ENCODE measurements at places on chromosomes 5 and 9.

GRCh38 chr9:93619272-93619775 lies 42.9 kb downstream of the PHF2 start:
- no peak for DNase-seq

GRCh38 chr5:168114444-168115017 lies 176.9 kb upstream of the WWC1 start:
- no peak for DNase-seq

GRCh38 chr5:8857051-8857450 lies 688.8 kb downstream of the SEMA5A start:
- DNase-seq = no peak

- no peak for DNase-seq
Observed at GRCh38 chr9:68974901-68975300, 39.0 kb downstream of the PRKACG start.

- no peak for DNase-seq
Observed at GRCh38 chr9:77402286-77402685, 225.0 kb downstream of the VPS13A start.

GRCh38 chr9:99272836-99273235 lies 50.8 kb downstream of the SEC61B start:
- no peak for DNase-seq

Measured in activated naive CD8-positive, alpha-beta T cell treated with anti-CD3 and anti-CD28 coated beads, Interleukin-2, amount 50 U/mL, for 16 hours (primary cell).